Activated CD4-positive, alpha-beta T cell treated with anti-CD3 and anti-CD28 coated beads, Interleukin-2, amount 50 U/mL, for 24 hours (primary cell): ENCODE measurements at places on chromosomes 4 and X.

- DNase-seq = no peak
These were observed 110.4 kb downstream of the LRBA start for GRCh38 chr4:150904671-150905070.

DNA sequence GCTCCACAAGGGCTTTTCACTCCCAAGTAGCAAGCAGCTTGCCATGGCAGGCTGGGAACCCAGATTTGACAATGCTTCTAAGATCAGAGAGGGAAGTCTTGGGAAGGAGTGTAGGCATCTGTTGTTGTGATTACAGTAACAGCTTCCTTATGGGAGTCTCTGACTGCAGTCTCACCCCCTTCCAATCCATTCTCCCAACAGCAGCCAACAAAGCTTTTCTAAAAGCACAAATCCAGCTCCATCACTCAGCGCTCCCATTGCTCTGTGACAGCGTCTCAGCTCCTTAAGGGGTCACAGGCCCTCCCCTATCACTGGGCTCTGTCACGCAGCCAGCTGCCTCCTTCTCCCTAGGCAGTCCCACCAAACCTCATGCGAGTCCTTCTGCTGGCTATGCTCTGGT lies 7.1 kb downstream of the IGFBP7 start:
- no peak for DNase-seq

DNA sequence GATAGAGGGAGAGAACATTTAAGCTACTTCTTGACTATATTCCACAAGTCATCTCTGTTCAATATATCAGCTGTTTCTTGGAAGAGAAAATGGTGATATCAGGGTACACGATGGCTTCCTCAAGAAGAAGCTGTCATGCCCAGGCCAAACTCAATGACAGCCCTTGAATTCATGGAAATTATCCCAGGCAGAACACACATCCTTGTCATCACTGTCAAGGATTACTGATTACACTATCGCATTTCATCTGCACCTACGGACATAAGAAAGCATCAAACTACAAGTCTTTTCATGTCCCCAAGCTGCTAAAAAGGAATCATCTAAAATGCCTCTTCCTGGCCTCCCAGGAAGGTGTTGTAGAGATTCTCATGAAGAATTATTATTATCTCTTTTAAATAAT lies 165.2 kb upstream of the SLC7A11 start:
- DNase-seq = no peak

GRCh38 chr4:826508-827208 lies 729 bp upstream of the CPLX1 start:
- no peak for DNase-seq

- no peak for DNase-seq
These were observed 90.8 kb downstream of the AASDH start for GRCh38 chr4:56296526-56296925.

DNA sequence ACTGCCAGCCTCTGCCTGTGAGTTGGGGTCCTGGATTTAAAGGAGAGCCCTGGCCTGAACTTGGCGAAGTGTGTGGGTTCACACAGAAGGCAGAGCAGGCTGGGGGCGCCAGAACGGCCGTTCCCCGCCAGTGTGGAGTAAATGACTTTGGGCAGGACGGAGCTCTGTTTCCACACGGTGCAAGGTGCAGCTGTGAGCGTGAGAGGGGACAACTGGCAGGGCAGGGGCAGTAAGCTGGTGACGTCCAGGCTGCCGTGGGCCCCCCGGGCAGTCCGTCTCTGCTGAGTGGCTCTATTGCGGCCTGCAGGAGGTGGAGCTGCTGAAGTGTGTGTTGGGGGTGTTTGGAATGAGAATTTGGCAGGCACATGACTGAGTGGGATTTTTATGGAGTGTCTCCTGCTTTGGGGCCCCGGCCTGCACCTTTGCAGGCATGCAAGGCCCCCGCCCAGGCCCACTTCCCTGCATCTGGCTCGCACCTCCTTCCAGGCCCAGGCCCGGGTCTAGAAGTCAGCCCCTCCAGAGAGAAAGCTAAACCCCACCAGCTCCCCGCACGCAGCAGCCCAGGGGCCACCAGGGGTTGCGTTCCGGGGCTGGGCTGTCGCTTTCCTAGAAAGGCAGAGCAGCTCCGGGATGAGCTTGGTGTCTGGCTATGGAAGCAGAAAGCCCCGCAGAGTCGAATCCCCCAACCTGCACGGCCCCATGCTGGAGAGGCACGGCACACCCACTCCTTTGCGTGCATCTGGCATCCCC lies 62.2 kb upstream of the GRPEL1 start:
- no peak for DNase-seq

GRCh38 chrX:14505648-14506047 lies 23.7 kb upstream of the GLRA2 start:
- no peak for DNase-seq

GRCh38 chr4:102535398-102536082 lies 34.4 kb downstream of the NFKB1 start:
- DNase-seq = no peak

DNA sequence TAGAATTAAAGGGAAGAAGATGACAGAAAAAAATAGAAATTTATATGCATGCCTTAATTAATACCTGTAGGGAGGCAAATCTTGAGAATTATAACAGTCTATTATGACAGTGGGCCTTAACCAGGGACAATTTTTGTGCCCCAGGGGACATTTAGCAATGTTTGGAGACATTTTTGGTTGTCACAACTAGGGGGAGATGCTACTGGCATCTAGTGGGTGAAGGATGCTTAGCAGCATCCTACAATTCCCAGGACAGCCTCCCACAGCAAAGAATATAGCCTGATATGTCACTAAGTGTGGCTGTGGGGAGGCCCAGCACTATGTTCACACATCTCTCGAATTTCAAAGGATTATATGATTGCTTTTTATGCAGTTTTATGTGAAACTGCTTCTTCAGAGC lies 10.5 kb downstream of the GPR82 start:
- no peak for DNase-seq

GRCh38 chrX:9378980-9379696 lies 85.7 kb upstream of the TBL1X start:
- no peak for DNase-seq

DNA sequence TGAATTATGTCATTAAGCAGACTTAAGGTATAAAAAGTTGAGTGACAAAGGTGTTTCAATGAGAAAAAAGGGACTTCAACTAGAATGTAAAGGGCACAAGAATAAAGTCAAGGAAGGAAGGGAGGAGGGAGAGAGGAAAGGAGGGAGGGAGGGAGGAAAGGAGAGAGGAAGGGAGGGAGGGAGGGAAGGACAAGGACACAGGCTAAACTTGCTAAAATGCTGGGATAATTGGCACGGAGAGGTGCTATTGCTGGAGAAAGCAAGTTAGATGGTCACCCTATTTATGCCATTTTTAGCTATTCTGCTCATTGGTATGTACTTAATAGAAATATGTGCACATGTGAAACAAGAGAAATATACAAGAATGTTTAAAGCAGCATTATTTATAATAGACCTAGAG lies 44.9 kb upstream of the SPP1 start:
- DNase-seq = no peak
